ENCODE measurements at places on chromosomes 12 and 14.

- DNase-seq: no peak
Measured at GRCh38 chr12:45599196-45599595, 130.3 kb upstream of the ARID2 start.

- DNase-seq: no peak
Measured at GRCh38 chr12:112741106-112741505, 50.4 kb upstream of the RPH3A start.

GRCh38 chr14:60184905-60185555, 19.8 kb upstream of the DHRS7 start:
- DNase-seq: no peak

DNA sequence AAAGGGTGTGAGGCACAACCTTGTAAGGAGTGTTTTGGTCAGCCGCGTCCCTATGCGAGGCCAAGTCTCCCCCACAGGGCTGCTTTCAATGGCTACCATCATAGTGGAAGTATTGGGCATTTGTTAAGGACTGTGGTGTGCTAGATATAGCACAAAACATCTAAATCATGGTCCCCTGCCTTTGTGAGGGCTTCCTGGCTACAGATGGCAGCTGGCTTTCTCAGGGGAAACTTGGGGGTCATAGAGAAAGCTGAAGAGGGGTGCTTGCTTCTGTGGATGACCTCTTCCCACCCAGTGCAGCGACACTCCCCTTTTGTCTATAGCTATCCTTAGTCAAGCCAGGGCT, 315.8 kb downstream of the ZFP36L1 start:
- no peak for DNase-seq

GRCh38 chr12:125148316-125148715, 83.1 kb downstream of the AACS start:
- DNase-seq: no peak

DNA sequence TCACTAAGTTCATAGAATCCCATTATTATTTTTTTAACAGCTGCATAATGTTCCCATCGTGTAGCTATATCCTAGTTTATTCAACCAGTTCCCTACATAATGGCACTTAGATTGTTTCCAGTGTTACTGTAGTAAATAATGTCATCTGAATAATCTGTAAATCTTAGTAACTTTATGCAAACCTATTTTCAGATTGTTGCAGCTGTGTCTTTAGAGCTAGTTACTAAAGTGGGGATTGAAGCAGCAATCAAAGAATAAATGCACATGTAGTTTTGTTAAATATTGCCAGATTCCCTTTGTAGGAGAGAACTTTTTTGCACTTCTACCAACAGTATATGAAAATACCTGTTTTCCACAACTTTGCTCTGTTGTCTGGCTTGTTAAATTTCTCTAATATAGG, 13.1 kb downstream of the ARID2 start:
- DNase-seq: no peak

DNA sequence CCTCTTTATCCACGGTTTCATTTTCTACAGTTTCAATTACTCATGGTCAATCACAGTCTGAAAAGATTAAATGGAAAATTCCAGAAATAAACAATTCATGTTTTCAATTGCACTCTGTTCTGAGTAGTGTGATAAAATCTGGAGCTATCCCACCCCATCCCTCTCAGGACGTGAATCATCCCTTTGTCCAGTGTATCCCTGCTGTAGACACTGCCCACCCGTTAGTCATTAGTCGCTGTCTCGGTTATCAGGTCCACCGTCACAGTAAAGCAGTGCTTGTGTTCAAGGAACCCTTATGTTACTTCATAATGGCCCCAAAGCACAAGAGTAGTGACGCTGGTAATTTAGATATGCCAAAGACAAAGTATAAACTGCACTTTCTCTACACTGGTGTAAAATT, 141.0 kb upstream of the LMNTD1 start:
- no peak for DNase-seq

DNA sequence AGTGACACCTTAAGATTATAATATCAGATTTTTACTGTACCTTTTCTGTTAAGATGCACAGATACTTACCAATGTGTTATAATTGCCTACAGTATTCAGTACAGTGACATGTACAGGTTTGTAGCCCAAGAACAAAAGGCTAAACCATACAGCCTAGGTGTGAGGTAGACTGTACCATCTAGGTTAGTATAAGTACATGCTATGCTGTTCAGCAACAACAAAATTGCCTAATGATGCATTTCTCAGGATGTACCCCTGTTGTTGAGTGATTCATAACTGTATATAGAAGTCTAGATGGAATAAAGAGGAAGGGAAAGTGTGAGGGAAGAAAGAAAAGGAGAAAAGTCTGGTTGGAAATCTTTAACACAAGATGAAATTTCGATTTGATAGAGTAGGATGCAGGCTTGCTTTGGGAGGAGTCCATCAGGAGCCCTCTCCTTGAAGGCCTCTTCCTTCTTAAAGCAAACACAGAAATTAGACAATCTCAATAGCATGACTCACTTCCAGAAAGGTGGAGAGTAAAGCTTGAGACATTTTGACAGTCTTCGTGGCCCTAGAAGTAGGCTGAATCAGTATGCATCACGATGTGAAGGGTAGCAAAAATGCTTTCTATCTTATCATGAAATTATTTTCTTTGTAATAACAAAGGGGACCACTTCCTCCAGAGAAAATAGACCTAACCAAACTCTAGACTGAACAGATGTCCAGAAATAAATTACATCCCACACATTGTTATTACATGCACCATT, 191.5 kb downstream of the SYT1 start:
- no peak for DNase-seq

DNA sequence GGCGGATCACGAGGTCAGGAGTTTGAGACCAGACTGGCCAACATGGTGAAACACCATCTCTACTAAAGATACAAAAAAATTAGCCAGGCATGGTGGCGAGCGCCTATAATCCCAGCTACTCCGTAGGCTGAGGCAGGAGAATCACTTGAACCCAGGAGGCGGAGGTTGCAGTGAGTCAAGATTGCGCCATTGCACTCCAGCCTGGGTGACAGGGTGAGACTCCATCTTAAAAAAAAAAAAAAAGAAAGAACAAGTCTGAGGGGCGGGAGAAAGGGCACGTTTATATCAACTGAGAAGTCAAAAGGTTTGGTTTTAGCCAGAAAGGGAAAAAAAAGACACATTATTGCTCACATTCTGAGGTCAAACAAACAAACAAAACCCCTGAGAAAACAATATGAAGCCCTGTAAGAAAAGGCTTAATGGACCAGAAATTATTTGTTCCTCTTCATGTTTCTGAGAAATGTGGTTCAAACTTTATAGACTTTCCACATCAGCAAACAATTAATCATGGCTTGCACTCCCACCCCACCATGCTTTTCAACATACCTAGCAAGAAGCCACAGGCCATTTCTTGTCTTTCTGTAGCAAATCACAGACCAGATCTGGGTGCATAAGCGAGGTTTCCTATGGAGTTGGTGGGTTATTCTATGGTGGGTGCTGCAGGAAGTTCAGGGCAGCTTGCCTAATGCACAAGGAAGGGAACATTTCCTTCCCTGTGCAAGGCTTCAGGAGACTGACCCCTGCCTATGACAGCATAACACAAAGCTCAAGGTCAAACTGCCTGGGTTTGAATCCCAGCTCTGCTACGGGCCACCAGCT, 80.1 kb downstream of the SSPN start:
- no peak for DNase-seq

DNA sequence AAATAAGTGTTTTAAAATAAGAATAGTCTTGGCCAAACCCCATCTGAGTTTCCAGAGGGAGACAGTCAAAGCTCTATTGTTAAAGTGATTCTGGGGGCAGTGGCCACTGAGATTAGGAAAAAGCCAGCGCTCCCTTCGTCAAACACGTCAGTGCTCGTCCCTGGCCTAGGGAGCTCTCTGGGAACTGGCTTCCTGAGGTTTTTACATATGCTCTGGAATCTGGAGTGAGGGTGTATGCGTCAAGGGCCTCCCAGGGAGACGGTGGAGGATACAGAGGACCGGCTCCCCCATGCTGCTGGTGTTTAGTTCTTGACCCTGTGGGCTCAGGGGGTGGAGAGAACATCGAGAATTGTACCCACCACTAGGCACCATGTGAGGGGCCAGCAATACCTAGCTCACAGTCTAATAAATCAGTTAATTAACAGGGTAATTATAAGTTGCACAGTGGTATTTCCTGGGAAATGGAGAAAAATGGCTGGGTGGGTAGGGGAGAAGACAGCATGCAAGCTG, 87.0 kb downstream of the SLC25A47 start:
- no peak for DNase-seq

GRCh38 chr14:35631071-35631805, 97.3 kb downstream of the INSM2 start:
- no peak for DNase-seq

DNA sequence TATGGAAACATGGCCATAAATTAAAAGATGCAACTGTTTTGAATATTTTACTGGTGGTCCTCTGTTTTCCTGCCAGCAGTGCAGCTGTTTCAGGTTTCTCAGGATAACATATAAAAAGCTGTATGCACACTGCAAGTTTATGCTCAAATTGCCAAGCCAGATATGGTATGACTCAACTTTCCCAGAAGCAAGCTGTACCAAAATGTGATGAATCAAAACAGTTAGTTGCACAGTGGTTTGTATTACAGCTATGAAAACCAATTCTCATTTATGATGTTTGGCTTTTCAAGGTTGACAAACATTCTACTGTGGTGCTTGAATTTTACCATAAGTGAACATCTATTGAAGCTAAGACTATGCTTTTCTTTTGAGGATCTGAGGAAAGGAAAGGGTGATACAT, 15.5 kb downstream of the TRMT5 start:
- peak; percentile 12 for DNase-seq

GRCh38 chr12:72723732-72724131, 451.6 kb downstream of the TRHDE start:
- no peak for DNase-seq

- DNase-seq: no peak
Measured at GRCh38 chr14:72828604-72829003, 65.3 kb downstream of the DPF3 start.

DNA sequence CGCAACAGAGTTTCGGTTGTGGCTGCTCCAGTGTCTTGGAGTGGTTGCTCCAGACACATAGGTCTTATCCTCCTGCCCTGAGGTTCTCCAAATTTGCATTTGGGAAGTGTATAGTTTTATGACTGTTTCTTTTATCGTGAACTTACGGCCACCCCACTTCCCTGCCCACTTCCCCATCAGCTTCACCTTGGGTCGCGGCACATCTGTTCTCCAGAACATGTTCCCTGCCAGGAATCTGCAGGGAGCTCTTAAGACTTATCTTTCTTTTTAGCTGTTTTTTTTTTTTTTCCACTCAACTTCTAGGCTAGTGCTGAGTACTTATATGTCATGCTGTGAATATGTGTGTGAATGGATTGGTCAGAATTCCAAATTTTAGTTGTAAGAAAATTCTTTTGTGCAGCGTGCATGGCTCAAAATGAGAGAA, 75.4 kb downstream of the ETV6 start:
- DNase-seq: no peak

Data from activated CD4-positive, alpha-beta T cell treated with anti-CD3 and anti-CD28 coated beads for 36 hours (primary cell).